Activated T-cell treated with anti-CD3 and anti-CD28 coated beads, Interleukin-2, amount 50 U/mL, for 24 hours (primary cell): ENCODE measurements at places on chromosomes 13 and 19.

DNA sequence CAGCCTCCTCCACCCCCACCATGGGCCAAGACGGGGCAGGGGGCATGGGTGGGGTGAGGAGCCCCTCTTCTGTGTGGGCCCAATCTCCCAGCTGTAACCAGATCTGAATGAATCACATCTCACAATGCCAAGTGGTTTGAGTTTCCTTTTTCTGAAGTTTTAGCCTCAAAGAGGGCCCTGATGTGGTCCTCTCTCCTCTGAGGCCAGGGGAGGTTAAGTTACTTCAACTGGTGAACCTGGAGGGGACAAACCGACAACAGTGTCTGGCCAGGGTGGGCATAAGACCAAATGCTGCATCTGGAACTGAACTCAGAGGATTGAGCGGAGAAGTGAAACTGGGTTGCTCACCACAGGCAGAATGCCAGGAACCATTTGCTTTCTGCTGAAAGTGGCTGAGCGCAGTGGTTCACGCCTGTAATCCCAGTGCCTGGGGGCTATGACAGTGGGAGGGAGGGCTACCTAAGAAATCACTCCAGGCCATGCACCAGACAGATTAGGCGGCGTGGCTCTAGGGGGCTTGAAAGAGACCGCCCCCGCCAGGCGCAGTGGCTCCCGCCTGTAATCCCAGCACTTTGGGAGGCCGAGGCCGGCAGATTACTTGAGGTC lies 15.4 kb upstream of the IRGC start:
- DNase-seq, result peak; percentile 37

- DNase-seq, result no peak
Observed at GRCh38 chr13:39578821-39579291, 24.1 kb downstream of the LHFPL6 start.

DNA sequence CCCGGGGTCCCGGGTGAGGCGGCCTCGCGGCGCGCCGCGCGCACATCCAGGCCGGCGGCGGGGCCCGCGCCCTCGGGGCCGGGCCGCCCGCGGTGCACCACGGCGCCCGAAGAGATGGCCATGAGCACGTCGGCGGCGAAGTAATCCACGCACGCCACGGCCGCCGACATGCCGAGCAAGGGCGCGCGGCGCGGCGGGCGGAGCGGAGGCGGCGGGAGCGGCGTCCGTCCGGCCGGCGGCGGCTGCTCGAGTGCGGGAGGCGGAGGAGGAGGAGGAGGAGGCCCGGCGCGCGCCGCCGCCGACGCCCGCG lies at the start of gene KLF16:
TSS of gene KLF16 (minus strand) at position 252 of the 310 bp plus-strand sequence. CDS start at position 170, 82 bp downstream.
- DNase-seq, result no peak

- no peak for DNase-seq
Observed at GRCh38 chr19:30086916-30087315, 144.9 kb downstream of the URI1 start.

DNA sequence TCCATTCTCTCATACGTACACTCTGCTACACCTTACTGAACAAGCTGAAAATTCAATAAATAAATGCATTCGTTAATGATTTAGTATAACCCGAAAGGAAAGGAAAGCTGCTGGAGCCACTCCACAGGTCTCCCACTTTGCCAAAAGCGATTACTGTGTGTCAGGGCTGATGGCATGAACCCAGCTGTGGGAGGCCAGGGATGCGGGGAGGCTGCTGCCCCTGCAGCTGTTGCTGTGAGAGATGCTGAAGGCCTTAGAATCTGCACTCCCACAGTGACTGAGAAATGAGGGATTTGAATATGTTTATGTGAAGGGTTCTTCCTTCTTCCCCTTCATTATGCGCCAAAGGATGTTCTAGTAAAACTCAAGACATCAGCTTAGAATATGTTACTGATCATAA lies 58.7 kb upstream of the NBEA start:
- DNase-seq, result no peak

- no peak for DNase-seq
Observed at GRCh38 chr13:74442751-74443150, 308.5 kb upstream of the KLF12 start.

DNA sequence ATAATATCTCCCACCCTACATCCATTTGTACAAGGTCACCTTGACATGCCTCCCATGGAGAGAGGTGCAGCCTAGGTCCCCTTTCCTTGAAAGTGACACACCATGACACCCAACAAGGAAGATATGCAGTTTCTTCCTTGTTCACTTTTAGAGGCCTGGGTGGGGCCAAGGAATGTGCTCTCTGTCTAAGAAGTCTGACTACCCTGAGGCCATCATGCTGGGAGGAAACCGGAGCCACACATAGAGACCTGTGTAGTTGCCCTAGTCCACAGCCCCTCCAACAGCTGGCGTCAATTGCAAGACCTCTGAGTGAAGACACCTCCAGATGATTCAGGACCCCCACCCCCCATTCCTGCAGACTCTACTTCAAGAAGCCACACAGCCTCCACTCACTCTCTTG lies 11.0 kb downstream of the SYDE1 start:
- no peak for DNase-seq

DNA sequence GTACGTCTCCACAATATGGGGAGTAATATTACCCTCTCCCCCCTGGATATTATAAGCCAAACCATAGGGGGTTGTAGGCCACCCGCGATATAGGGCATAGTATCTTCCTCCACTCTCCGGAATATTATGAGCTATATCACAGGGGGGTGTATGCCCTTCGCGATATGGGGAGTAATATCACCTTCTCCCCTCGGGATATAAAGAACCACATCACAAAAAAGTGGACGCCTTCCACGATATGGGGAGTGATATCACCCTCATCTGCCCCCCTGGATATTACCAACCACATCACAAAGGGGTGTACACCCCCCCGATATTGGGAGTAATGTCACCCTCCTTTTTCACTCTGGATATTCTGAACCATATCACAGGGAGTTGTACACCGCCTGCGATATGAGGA lies 65.5 kb upstream of the CEACAM21 start:
- DNase-seq, result no peak

GRCh38 chr13:35557475-35557874 lies 81.0 kb upstream of the MAB21L1 start:
- DNase-seq, result no peak

DNA sequence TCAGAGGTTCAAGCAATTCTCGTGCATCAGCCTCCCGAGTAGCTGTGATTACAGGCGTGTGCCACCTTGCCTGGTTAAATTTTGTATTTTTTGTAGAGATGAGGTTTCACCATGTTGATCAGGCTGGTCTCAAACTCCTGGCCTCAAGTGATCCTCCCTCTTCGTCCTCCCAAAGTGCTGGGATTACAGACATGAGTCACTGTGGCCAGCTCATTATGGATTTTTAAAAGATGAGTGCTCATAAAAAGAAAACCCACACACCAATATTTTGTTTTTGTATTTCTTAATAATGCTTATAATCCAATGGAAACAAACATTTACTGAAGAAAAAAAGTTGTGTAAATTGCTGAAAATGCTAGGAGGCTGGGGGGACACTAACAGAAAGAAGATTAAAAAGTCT lies 5.0 kb upstream of the MICU2 start:
- no peak for DNase-seq

DNA sequence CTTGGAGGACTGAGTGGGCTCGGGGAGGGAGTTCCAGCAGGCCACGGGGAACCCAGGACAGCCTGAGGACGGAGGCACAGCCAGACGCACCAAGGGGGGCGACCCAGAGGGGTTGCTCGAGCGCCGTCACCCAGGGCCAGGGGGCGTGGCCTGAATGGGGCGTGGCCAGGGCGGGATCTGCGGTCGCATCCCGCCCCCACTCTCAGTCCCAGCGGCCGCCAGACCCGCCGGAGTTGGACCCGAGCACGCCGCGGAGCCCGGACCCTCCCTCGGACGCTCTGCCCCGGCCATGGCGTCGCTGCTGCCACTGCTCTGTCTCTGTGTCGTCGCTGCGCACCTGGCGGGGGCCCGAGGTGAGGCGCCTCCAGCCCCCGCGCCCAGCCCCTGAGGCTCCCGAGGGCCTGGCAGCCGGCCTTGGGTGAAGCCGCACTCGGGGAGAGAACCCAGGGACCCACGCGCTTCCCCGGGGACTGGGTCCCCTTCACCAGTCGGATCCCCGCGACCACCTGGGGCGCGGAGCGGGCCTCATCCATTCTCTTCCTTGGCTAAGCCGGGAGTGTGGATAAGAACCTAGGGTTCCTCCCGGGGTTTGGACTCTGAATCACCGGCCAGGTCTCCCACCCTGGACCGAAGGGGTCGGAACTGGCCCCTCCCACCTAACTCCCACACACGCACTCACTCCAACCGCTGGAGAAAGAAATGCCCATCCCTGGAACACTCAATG lies at the start of gene CILP2:
TSS of gene CILP2 (plus strand) at position 205 of the 724 bp plus-strand sequence. CDS start at position 290, 85 bp downstream.
- DNase-seq, result peak; percentile 64

GRCh38 chr19:6033744-6034264 lies 55.9 kb upstream of the RANBP3 start:
- DNase-seq, result no peak

DNA sequence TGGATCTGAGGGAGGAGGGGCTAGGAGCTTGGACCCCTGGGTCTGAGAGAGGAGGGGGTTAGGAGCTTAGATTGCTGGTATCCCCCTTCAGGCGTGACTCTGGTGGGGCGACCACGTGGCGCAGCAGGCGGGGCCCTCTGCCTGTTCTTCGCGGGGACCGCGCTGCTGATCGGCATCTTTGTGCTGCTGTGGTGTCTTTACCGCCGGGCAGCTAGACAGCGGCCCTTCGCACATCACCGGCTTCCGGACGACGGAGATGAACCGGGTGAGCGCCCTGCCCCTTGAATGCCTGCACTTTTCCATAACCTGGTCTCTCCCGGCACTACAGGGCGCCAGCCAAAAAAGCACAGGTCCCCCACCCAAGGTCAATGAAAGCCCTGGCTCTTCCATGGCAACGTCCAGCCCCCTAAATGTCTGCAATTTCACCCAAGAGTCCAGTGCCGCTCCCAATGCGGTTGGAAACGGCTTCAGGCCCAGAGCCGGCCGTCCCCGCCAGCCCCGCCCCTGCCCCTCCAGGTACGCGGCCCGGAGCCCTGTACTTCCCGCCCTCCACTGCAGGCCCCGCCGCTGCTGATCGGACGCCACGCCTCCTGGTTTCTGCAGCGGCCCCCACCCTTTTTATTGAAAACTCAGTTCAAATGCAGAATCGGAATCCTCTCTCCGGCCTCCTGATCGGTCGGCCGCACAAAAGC lies 2.8 kb downstream of the GFY start:
- no peak for DNase-seq

GRCh38 chr19:29528350-29528945 lies 2.7 kb downstream of the VSTM2B start:
- DNase-seq, result peak; percentile 80

- DNase-seq, result peak; percentile 84
Observed at GRCh38 chr19:14347999-14348889, 33.0 kb upstream of the ADGRE5 start.
